ENCODE measurements at places on chromosomes 2 and 18.

GRCh38 chr18:13521418-13521817 lies 204.9 kb downstream of the FAM210A start:
- no peak for DNase-seq

- DNase-seq, result no peak
Observed at GRCh38 chr18:7632152-7633098, 65.3 kb downstream of the PTPRM start.

GRCh38 chr2:126900646-126901319 lies 2.1 kb downstream of the TEX51 start:
- DNase-seq, result no peak

GRCh38 chr18:67854340-67854739 lies 337.8 kb upstream of the DSEL start:
- DNase-seq, result peak; percentile 23

DNA sequence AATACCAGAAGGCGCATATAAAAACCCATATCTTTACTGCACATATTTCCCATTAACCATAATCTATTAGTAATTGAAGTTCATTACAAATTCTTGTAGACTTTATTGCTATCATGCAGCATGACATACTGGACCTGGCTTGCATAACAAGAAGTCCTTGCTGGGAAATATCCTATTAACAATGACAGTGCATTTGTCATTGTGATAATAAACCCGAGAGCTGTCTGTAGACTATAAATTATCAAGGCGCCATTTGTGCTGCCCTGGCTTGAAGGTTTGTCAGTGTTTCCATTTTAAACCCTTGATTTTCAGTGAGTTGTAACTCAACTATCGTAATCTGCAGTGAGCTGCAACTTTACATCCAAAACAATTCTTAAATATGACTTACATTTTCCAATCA lies 59.0 kb downstream of the HNMT start:
- DNase-seq, result peak; percentile 68

GRCh38 chr18:55844382-55844781 lies 256.4 kb upstream of the TCF4 start:
- DNase-seq, result no peak

- DNase-seq, result no peak
Observed at GRCh38 chr2:146305164-146305563, 1539.7 kb upstream of the ACVR2A start.

DNA sequence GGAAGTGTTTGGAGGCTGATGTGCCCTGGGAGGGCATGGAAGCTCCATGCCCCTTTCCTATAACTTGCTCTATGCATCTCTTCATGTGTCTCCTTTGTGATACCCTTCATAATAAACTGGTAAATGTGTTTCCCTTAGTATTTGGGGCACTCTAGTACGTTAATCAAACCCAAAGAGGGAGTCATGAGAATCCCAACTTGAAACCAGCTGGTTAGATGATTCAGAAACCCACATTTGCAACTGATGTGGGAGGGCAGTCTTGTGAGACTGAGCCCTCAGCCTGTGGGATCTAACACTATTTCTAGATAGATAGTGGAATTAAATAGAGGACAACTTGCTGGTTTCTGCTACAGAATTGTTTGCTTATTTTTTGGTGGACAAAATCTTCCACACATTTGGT lies 20.3 kb downstream of the ANKRD30B start:
- DNase-seq, result no peak

- DNase-seq, result no peak
Observed at GRCh38 chr2:191678437-191679100, 633 bp downstream of the NABP1 start.

- no peak for DNase-seq
Observed at GRCh38 chr2:16632598-16632997, 33.0 kb downstream of the CYRIA start.

GRCh38 chr2:67846370-67847070 lies 216.3 kb downstream of the C1D start:
- DNase-seq, result peak; percentile 91

DNA sequence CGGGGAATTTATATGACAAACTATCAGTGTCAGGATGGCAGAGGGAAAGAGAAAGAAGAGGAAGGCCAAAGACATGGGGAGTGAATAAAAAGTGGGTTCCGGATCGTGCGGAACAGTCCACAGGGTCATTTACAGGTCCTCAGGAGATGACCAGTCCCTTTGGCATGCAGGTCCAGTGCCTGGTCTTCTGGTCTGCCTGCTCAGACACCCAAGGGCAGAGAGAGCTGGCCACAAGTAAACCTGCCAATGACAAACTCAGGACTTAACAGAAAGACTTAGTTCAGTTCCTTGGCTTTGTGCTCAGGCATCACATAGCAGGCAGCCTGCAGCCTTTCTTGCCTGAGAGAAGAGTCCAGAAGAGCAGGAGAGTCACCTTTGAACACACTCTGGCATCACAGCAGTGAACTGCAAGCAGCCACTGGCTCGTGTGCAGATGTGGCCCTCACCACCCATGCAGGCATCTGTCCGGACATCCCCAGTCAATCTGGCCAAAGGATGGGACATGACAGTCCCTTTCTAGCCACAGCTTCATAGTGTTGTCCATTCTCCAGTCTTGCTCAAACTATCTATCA lies 14.0 kb downstream of the TMEM127 start:
- DNase-seq, result peak; percentile 95

GRCh38 chr2:156489195-156489594 lies 53.0 kb downstream of the GPD2 start:
- no peak for DNase-seq

- no peak for DNase-seq
Observed at GRCh38 chr2:159322419-159322818, 35.9 kb upstream of the WDSUB1 start.

GRCh38 chr2:77977471-77978063 lies 455.4 kb upstream of the LRRTM4 start:
- DNase-seq, result no peak

- no peak for DNase-seq
Observed at GRCh38 chr2:11750422-11750821, 4.0 kb downstream of the LPIN1 start.

DNA sequence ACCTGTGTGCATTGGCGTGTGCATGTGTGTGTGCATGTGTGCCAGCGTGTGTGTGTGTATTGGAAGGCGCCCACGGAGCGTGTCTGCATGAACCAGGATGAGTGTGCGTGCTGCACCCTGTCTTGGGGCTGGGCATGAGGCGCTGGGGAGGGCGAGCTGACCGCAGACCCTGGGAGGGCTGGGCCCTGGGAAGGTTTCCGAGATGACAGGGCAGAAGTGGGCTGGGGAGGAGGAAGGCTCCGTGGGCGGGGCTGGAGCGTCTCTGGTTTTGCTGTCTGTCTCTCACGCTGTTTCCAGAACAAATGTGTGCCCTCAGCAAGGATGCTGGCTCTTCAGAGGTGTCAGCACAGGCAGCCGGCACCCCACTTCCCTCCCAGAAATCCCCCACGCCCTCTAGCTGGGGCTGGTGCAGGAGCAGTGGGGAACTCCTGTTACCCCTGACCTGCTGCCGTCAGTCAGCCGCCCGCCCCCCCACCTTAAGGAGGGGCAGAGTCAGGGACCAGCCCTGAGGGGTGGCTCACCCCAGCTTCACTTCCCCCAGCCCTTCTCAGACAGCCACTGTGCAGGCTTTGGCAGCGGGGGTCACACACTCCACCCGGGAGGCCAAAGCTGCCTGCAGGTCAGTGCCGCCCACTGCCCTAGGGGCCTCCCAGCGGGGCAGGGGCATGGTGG lies at the start of gene GPR35:
Gene GPR35 (plus strand): TSS at position 531 of the 672 bp plus-strand sequence. CDS start 4,473 bp downstream, outside the sequence.
- DNase-seq, result peak; percentile 76

DNA sequence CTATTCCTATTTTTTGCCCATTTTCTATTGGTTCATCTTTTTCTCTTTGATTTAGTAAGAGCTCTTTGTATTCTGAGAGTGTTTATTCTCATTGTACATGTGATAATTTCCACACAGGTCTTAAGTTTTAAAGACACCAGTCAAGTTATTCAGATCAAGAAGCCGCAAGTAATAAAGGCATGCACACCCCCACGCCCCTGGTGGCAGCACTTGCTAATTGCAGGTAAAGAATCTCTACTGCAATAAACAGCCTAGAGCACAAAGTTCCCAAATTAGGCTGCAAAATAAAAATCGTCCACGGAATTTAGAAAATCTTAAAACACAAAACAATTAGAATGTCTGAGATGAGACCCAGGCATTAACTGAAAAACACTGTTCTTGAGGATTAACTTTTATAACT lies 45.2 kb downstream of the ST3GAL5 start:
- DNase-seq, result no peak

- DNase-seq, result peak; percentile 26
Observed at GRCh38 chr2:17719562-17720371, 33.8 kb downstream of the SMC6 start.

DNA sequence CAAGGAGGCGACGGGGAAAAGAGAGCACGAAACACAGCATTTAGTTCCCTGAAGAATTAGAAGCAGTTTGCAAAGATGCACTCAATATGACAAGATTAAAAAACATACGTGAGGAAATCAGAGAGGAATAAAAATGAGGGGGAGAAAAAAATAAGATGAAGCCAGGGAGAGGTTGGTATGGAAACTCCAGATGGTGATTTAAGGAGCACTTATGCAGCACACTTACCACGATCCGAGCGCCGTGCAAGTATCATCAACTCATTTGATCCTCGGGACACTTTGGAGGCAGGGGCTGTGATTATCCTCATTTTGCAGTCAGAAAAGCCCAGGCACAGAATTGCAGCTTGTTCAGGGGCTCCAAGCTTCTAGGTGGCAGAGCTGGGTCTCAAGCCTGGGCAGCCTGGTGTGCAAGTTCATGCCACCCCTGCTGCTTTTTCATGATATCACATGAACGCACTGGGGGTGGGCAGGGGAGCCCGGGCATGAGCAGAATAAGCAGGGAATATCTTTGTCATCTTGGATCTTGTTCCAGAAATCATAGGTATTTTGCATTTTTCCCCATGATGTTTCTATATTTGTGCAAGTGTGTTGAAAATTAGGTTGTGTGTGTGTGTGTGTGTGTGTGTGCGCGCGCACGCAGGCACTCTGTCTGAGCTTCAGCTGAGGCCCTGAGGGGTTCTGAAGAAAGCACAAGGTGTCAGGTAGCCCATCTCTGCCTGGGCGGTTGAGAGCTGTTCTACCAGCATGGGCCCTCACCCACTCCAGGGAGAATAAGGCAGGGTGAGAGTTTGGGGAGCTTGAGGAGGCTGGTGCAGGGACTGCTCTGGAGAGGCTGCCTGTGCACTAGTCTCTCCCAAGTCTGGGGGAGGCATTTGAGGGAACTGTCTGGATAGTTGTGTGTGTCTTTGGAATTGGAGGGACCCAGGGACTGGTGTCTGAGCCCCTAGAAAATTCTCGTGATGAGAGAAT lies 25.0 kb upstream of the PDIA6 start:
- DNase-seq, result no peak

DNA sequence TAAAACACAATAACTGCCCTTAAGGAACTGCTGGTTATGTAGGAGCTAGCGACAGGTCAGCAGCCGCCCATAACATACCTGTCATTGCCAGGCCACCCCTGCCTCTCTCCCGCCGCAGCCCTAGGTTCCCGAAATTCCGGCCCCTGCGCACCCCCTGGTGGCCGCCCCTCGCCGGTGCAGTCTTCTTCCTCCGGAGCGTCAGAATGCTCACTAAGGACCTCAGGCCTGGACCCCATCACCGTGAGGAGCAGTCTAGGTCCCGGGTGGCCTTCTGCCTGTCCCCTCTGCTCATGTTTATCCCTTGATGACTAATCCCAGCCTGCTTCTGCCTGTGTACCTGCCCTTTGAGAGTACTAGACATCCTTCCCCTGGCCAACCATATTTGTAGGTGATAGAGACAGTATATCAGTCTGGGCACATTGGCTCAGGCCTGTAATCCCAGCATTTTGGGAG lies 115.7 kb upstream of the SLC1A4 start:
- DNase-seq, result no peak

DNA sequence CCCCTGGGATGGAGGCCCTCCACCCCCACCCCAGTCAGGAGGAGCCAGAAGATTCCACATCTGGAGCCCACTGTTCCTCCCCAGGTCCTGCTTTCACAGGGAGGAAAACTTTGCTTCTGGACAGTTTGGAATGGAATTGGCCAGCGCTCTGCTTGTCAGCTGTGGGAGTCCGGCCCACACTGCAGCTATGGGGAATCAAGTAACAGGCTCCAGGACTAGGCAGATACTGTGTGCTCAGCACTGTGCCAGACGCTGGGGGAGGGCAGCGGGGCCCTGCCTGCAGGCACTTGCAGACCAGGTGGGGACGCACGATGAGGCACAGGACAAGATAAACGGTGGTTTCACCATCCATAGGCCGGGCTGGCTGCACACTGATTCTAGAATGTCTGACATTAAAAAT lies 114.0 kb downstream of the STPG4 start:
- DNase-seq, result peak; percentile 14

DNA sequence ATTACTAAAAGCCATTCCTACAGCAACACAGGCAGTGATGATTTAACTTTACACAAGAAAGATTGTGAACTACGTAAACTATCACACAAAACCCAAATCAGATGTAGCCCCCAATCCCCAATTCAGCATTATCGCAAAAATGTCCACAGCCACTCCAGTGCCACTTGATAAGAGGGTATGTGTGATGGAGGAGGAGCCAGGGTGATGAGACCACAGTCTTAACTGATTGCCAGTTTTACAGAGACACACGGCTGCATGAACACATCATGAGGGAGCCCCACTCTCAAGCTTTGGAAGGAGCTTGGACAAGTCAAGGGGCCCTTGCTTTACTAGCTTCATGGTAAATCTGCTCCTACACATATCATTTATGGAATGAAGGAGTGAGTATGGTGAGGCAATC lies 116.0 kb downstream of the FAM161A start:
- no peak for DNase-seq

GRCh38 chr2:219675221-219675620 lies 47.8 kb downstream of the SLC4A3 start:
- no peak for DNase-seq

GRCh38 chr2:237980751-237981150 lies 13.9 kb downstream of the UBE2F start:
- DNase-seq, result peak; percentile 58

DNA sequence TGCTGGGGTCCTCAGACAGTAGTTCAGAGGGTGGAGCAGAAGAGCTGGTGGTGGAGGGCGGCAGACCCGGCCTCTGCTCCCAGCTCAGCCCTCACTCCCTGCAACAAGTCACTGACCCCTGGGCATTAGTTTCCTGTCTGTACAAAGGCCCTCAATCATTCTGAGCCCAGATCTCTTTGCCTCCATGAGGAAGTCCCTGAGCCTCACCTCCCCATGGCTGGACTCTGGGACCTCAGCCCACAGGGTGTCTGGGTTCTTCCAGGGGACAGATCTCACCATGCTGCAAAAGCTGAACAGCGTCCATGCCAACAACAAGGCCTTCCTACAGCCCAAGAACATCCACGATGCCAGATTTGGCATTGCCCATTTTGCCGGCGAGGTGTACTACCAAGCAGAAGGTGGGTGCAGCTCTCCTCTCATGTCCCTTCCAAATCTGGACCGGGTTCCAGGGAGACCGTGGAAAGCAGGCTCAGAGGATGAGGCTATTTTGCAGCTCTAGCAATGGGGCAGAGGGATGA lies 49.1 kb downstream of the MYO7B start:
- no peak for DNase-seq

Data from amniotic epithelial cell (primary cell).